ENCODE measurements at places on chromosomes 6 and 20. TPM values are rescaled to one million over a fixed set of nuclear protein-coding genes. Genes with fewer than 3 reads are reported as not detected.

GRCh38 chr6:106128981-106129781 is 43.0 kb downstream of the PRDM1 start:
- no peak for DNase-seq

DNA sequence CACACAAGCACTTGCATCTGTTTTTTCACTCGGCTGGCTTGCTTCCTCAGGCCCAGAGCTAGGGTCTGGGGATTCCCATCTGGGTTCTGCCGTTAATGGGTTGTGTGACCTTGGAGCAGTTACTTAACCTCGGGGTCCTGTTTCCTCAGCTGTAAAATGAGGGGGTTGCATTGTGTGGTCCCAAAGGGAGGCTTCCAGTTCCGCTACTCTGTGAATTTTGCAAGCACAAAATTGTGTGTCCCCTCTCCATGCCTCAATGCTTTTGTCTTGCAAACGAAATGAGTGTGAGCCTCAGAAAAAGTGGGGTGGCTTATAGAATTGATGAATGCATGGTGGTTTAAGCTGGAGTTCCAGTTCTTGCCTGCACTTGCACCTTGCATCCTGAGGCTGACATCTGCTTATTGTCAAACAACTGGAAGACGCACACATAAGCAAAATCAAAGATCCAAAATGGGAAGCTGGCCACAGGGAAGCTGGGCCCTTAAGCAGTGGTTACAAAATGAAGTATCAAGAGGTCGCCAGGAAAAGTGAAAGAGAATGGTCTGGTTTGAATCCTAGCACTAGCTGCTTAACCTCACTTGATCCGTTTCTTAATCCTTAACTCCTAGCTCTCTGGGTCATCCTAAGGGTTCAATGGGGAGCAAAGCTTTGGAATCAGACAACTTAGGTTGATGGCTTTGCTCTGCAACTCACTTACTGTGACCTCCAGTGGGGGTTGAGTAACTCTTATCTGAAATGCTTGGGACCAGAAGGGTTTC is 490.6 kb downstream of the DHX35 start:
- no peak for DNase-seq

DNA sequence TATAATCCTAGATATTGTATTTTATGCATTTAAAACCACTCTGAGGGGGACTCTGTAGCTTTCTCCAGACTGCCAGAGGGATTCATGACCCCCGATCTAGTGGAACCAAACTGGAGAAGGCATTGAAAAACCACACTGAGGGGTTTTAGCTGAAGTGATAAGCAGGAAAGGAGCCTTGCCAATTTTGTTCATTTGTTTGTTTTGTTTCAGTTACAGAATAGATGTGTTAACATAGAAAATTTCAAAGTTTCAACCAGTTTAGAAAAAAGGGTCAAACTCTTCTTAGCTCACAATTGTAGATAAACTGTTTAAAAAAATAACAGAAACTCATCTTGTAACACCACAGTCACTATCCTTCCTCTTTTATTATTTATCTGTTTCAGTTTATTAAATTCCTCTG is 19.8 kb downstream of the TAB2 start:
- DNase-seq: no peak

- no peak for DNase-seq
These were observed 879.7 kb upstream of the GJE1 start for GRCh38 chr6:141252828-141253608.

- no peak for DNase-seq
These were observed 199.0 kb downstream of the SOD2 start for GRCh38 chr6:159493898-159494585.

GRCh38 chr6:5501837-5502236 is 240.5 kb downstream of the FARS2 start:
- no peak for DNase-seq

The ZNF334 gene
- total RNA-seq: 30.8 TPM

DNA sequence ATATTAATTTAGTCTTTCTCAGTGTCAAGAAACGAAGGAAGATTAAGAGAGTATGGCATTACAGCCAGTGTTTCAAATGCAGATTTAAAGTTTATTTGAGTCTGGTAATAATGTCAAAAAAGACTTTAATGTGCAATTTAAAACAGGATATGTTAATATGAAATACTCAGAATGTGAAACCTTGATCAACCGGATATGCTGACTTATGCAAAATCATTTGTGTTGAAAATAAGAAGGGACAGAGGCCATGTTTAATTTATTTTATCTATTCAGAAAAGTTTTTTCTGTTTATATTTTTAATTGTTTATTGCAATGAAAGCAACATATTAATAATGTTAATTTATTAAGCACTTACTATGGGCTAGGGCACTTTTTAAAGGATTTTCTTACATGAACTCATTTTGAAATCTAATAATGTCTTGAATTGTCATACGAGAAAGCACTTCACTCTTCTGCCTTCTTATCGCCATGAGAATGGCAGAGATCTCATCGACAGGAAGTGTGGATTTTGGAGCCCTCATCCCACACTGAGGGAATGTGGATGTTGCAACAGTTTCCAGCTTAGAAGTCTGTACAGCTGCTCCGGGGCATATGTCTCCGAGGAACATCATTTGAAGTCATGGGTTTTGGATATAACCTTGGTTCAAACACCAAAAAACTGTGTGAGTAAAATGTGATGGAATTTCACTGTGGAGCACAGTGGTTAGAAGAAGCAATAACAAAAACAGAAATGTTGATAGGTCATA is 1410.4 kb downstream of the EPHA7 start:
- DNase-seq: no peak

DNA sequence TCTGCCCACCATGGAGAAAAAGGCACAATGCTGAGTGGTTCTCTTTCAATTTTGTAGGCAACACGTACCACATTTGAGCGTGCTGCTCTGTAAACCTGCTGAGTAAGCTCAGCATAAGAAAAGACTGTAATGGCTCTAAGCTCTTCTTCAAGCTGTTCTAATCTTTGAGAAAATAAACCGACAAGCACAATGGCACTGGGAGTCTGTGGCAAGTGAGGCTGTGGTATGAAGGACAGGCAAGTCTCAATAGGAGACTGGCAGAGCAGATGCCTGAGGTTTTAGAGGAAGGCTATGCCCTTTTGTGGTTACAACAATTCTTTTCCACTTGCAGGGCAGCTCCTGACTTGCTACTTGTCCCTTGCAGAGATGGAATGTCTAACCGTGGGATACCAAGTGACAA is 136.7 kb upstream of the EXOC2 start:
- no peak for DNase-seq

The SRSF12 gene
- 38.0 TPM for total RNA-seq

GRCh38 chr6:107435798-107436197 is 23.6 kb downstream of the PDSS2 start:
- no peak for DNase-seq

- no peak for DNase-seq
These were observed 86.8 kb upstream of the AFDN start for GRCh38 chr6:167739721-167740475.

The GNAS-AS1 gene
- 2.0 TPM for total RNA-seq

GRCh38 chr20:40714916-40715315 is 25.9 kb upstream of the MAFB start:
- DNase-seq: no peak

The GRIK2 gene
- 321 TPM for total RNA-seq

The CDYL gene
- 31.8 TPM for total RNA-seq

GRCh38 chr6:40809627-40810026 is 222.5 kb upstream of the LRFN2 start:
- no peak for DNase-seq

The SPATS1 gene
- not detected for total RNA-seq

The BEND6 gene
- total RNA-seq: 12.6 TPM

DNA sequence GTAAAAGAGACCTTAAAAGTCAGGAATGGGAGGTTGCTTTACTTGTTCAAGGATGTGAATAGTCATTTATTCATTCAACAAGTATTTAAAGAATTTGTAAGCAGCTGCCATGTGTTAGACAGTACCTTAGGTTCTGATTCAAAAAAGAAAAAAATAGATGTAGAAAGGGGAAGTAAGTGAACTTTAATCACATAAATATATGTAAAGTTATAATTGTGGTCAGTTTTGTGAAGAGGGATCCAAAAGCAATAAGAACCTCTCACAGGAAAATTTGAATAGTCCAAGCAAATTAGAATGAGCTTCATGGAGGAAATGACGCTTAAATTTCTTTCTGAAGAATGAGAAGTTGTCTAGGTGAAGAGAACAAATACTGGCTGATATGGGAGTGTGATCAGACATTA is 596.1 kb upstream of the CITED2 start:
- DNase-seq: no peak

The AIF1 gene
- total RNA-seq: 6.4 TPM

GRCh38 chr20:23160536-23161243 is 74.6 kb upstream of the CD93 start:
- no peak for DNase-seq
